ENCODE measurements at places on chromosomes 2 and 18.

GRCh38 chr18:43161528-43161927 lies 46.0 kb upstream of the RIT2 start:
- peak; percentile 15 for DNase-seq

DNA sequence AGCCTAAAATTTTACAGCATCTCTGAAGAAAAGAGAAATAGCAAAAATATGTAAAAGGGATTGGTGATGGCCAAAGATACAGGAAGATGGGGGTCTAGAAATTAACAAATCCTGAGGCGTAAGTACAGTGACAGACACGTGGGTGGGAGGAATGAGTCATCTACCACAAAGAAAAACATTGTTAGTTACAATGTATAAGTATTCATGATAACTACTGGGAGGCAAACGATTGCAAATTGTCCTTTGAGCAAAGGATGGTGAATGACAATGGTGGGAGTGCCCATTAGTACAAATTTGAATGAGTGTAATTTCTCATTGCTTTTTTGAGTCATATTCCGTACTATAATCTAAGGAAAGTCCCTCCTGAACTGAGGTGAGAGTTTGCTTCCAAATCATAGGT lies 809.0 kb upstream of the FAM98A start:
- DNase-seq = no peak

GRCh38 chr2:218984239-218985020 lies 554 bp downstream of the FEV start:
- peak; percentile 43 for DNase-seq

DNA sequence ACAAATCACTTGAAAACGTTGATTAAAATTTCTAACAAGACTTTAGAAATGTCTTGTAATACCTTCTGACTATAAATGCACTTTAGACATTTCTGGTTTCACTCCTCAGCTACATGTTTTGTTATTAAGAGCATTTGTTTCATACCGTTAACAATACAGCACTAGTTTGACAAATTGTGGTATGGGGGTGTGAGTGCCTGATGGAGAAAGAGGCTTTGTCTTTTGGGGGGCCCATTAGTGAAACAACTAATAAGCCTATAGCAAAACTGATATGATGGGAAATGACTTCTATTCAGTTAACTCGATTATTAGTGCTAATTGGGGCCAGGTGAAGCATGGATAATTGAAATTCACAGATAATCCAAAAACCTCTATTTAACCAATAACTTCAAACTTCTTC lies 30.9 kb upstream of the ZNF516 start:
- DNase-seq = no peak

- DNase-seq = no peak
These were observed 605.2 kb downstream of the NR4A2 start for GRCh38 chr2:155727187-155727895.

DNA sequence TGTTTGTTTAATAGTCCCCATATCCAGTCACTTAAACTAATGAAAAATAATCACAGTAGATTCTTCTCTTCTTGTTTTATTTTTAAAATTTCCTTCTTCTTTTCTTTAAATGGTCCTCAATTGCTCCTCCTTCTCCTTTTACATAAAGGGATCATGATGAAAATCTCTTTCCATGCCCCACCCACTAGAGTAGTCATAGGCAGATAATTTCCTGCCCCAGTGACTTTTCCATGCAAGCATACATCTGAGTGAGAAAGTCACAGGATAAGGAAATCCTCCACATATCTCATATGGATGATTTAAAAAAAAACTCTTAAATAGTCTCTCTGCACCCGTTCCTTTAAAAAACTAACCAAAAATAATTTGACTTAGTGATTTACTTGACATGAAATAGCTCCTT lies 552.3 kb upstream of the SETBP1 start:
- DNase-seq = peak; percentile 47

DNA sequence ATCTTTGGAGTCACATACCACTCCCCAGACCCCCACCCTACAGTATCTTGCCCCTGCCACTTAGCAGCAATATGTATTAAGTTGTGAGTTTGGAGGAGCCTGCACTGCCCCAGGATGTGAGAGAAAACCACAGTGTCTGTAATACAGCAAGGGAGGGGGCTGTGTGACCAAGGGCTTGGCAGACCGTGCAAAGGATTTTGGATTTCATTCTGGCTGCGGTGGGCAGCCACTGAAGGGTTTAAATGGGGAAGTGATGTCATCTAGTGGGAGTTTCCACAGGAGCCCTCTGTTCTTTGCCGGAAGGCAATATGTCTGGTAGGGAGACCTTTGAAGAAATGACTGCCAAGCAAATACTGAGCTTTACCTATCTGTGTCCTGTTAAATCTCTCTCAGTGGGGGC lies 202.4 kb downstream of the FHOD3 start:
- DNase-seq = no peak

DNA sequence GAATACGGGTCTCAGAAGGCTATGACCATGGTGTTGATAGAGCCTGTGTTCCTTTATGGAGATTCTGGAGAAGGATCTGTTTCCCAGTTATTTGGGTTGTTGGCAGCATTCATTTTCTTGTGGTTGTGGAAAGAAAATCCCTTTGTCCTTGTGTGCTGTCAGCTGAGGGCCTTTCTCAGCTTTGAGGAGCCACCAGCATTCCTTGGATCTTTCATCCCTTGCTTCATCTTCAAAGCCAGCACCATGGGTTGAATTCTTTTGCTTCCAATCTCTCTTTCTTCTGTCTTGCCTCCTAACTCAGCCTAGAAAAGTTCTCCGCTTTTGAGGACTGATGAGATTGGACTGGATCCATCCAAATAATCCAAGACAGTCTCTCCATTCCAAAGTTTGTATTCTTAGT lies 103.2 kb upstream of the MMADHC start:
- no peak for DNase-seq

GRCh38 chr18:49547701-49548100 lies 14.2 kb upstream of the LIPG start:
- no peak for DNase-seq

GRCh38 chr2:233385489-233386044 lies 31.3 kb downstream of the DGKD start:
- DNase-seq = peak; percentile 78

DNA sequence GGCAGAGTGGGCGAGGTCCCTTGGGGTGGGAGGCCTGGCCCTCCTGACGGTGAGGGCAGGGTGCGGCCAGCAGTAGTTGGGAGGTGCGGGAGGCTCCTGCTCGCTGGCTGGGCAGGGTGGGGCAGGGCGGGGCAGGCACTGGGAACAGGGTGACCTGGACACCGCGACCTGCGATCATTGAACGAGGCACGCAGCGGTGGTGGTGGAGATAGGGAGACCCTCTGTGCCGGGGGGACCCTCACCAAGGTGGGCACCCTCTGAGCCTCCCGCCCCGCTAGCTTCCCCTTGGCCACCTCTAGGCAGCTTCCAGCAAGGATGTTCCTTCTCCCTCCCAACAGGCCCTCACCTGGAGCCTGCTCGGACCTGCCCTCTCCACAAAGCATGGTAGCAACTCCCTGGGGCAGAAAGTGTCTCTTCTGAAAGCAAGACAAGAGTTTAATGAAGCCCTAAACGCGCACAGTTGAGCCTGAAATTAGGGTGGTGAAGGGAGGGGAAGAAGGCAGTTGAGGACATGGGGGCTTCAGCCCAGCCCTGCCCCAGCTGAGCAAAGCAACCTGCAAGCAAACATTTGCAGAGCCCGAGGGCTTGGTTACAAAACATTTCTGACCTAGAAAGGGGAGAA lies 15.4 kb upstream of the FOSL2 start:
- DNase-seq = peak; percentile 62

DNA sequence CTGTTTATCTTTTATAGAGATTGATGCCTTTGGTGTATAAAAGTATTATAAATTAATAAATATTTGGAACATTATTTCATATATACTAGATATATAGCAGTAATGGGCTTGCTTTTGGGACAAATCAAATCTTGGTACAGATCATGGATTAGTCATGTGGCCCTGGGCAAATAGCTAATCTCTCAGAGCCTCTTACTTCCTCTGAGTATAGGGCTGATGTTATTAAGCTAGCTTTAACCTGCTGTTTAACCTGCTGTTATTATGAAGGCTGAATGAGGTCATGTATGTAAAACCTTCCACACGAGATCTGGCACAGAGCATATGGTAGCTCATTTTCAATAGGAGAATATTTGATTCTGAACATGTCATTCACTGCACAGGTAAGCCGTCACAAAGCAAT lies 5.7 kb downstream of the ITGB6 start:
- no peak for DNase-seq

- DNase-seq = no peak
These were observed 1200.4 kb upstream of the CDH2 start for GRCh38 chr18:29377346-29377745.

GRCh38 chr2:241616168-241617125 lies 20.5 kb downstream of the THAP4 start:
- DNase-seq = no peak

- DNase-seq = no peak
These were observed 41.8 kb upstream of the ASPRV1 start for GRCh38 chr2:70003093-70003830.

GRCh38 chr2:75655861-75656260 lies 9.3 kb downstream of the MRPL19 start:
- no peak for DNase-seq

DNA sequence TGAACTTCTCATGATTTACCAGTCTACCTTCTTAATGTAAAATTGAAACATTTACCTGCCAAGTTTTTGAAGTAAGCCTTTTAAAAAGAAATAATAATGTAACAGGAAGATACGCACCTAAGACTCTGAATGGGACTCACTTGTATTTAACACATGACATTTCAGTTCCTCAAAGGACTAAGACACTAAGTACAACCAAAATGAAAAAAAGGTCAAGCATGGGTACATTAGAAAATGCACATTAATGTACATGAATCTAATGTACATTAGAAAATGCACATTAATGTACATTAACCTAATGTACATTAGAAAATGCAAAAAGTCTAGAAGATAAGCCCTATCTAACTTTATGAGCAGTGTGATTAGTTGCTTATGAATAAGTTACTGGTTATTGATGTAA lies 69.3 kb upstream of the FZD5 start:
- no peak for DNase-seq

- DNase-seq = no peak
These were observed 48.8 kb downstream of the HAUS1 start for GRCh38 chr18:46152808-46153617.

DNA sequence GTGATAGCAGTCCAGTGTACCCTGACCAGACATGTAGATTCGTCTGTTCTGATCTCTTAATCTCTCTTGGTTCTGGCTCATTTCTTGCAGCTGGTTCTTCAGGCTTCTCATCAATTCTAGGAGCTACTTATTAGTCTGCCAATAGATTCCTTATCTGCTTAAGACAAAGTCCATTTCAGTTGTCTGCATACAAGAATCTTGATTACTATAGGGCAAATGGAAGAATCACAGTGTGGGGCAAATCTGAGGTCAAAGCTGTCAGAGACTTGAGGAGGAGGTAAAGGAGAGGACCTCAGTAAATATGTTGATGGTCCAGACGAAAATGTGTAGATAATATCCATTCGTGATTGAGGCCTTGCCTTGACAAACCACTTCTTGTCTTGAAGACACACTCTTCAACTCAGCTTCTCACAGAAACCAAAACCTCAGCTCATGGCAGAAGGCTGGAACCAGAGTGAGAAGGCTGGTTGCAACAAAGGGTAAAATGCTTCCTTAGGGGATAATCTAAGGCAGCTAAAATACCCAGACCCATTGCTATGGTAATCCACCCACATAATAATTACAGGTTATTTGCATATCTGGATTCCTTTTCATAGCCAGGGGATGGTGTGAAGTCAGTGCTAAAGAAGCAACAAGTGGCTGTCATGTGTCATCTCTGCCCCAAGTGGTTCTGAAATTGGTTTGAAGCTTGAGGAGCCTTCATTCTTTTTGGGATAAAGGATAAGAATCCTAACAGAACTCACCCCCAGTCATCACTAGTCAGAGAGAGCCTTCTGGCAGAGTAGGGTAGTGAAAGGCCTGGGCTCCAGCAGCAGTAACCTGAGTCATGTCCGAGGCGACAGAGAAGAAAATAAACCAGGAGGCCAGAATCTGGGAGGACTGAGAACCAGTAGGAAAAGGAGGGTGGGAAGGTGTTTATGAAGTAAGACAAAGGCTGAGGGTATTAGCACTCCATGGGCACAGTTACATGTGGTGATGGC lies 29.2 kb upstream of the PELI1 start:
- DNase-seq = no peak

- DNase-seq = peak; percentile 15
These were observed 18.5 kb upstream of the CCDC93 start for GRCh38 chr2:118032169-118033013.

GRCh38 chr2:151228847-151229512 lies 32.7 kb downstream of the RBM43 start:
- DNase-seq = no peak
